NCI-H146 (cell line): ENCODE measurements at places on chromosomes 4 and X.
A peak's percentile ranks its signal among the peaks of the same experiment; 100 is the strongest.

- DNase-seq = no peak
These were observed 16.9 kb upstream of the PLA2G12A start for GRCh38 chr4:109746728-109747127.

DNA sequence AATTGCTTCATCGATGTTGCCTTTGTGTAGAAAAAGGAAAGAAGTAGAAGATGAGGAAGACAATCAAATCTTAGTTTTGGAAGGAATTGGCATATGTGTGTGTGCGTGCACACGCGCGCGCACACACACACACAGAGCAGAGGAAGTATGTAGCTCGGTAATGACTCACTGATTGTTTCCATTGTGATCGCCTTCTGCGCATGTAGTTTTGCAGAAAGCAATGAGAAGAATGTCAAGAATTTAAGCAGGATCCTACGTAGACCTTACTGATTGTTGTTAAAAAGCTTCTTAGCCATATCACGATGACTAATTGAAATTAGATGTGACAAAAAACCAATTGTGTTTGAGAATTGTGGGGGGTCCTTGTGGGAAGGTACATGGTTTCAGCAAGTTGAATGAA lies 12.8 kb upstream of the LIMCH1 start:
- DNase-seq = no peak

DNA sequence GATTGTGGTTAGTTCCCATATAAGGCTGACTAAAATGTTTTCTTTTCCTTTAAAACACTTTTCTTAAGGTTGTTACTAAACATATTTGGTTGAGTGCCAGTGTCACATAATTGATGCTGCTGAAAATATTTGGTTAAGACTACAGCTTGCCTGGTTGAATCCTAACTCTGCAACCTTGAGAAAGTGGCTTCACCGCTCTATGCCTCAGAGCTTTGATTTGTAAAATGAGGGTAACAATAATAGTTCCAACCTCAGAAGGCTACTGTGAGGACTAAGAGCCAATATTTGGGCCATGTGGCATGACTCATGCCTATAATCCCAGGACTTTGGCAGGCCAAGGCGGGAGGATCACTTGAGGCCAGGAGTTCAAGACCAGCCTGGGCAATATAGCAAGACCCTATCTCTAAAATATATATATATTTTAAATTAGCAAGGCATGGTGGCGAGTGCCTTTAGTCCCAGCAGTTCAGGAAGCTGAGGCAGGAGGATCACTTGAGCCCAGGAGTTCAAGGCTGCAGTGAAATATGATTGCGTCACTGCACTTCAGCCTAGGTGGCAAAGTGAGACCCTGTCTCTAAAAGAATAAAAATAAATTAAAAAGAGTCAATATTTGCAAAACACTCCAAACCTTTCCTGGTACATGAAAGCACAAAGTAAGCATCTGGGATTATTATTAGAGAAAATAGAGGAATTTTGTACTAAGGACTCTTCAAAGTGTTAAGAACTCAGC lies 7.1 kb upstream of the NEIL3 start:
- DNase-seq = no peak

DNA sequence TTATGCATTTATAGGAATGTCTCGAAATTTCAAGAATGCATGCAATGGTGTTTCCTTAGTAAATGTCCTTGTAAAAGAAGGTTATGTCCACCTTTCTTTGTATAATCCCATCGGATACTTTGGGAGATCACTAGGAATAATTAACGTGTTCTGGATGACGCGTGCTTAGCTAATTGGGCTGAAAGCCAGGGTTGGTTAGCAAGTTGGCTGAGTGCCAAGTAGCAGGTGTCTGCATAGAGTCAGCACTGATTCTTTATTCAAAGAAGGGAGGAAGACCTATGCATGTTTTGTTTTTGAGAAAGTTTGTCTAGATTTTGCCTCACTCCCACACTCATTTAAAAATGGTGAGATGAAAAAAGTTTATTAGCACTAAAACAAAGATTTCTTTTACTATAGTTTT lies 144.6 kb downstream of the SOX3 start:
- DNase-seq = peak; percentile 0

GRCh38 chrX:542179-542578 lies 88.4 kb upstream of the SHOX start:
- DNase-seq = no peak

GRCh38 chr4:16598597-16599206 lies 299.7 kb downstream of the LDB2 start:
- no peak for DNase-seq

DNA sequence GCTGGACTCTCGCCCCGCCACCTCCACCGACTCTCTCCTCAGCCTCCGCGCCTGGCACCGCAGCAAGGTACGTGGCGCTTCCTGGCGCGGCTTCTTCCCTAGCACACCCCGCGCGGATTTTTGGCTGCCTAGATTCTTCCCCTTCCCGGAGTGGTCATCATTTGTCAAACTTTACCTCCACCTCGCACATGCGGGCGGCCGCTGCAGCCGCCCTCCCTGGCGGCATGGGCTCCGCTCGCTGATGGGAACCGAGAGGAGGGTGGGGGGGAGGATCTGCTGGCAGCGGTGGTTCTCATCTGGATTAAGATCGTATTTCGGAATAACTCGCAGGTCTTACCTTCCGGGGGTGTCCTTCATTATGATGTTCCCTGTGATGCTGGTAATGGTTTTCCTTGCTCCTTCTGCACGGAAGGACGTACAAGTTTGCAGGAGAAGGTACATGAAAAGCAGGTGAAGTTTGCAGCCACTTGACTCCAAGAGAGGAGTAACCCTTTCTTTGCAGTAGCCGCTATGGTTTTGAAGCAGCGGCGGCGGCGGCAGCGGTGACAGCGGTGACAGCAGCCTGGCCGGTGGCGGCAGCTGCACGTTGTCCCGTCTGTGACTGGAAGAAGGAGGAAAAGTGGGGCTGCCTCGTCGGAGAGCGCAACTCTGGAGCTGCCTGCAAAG lies 2183.9 kb upstream of the TENM3 start:
- peak; percentile 36 for DNase-seq

GRCh38 chrX:120299928-120300327 lies 11.3 kb downstream of the TMEM255A start:
- DNase-seq = no peak

DNA sequence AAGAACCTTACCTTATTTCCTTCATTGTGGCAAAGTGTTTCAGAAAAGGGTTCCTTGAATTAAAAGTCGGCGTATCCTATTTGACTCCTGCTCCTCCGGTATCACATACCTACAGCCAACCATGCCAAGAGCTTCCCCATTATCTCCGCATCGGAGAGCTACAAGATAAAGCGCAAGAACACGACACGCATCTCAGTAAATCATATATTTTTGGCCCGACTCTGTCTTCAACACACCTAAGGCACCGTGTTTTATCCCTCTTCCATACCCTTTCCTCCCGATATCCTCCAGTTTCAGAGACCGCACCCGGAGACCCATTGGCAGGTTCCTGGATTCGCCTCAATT lies 497 bp upstream of the THAP9 start:
- DNase-seq = peak; percentile 26

- DNase-seq = no peak
These were observed 229.0 kb upstream of the LCORL start for GRCh38 chr4:18250564-18250963.
